ENCODE measurements at places on chromosomes 3 and 15.

- DNase-seq = no peak
These were observed 18.9 kb downstream of the SCN5A start for GRCh38 chr3:38630606-38631005.

GRCh38 chr15:93523481-93523880, 434.5 kb upstream of the RGMA start:
- no peak for DNase-seq

- no peak for DNase-seq
These were observed 70.7 kb downstream of the GLB1 start for GRCh38 chr3:33026267-33026666.

DNA sequence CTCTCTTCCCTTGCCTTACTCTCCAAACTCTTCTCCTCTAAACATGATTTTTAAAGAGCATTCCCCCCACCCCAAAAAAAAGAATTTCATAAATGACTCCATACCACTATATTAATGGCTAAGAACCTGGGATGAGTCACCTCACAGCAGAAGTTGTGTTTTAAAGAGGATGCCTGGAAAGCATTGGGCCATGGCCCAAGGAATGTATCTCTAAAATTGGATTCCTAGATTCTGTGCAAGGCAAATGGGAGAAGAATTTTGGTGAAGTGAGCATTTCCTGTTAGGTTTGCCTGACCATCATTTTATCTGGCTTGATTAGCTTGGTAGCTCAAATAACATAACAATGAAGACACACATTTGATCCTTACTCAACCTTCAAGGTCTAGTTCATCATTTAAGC, 251.4 kb downstream of the NR1D2 start:
- DNase-seq = no peak

- no peak for DNase-seq
These were observed 2.7 kb downstream of the LCTL start for GRCh38 chr15:66563126-66563525.

GRCh38 chr3:10946526-10946925, 46.0 kb upstream of the SLC6A1 start:
- DNase-seq = no peak

- no peak for DNase-seq
These were observed 19.3 kb downstream of the MYO5C start for GRCh38 chr15:52276256-52276770.

- peak; percentile 5 for DNase-seq
These were observed 20.9 kb upstream of the VILL start for GRCh38 chr3:37969596-37970100.

- DNase-seq = peak; percentile 67
These were observed 561 bp downstream of the SIDT1 start for GRCh38 chr3:113532698-113533533.

DNA sequence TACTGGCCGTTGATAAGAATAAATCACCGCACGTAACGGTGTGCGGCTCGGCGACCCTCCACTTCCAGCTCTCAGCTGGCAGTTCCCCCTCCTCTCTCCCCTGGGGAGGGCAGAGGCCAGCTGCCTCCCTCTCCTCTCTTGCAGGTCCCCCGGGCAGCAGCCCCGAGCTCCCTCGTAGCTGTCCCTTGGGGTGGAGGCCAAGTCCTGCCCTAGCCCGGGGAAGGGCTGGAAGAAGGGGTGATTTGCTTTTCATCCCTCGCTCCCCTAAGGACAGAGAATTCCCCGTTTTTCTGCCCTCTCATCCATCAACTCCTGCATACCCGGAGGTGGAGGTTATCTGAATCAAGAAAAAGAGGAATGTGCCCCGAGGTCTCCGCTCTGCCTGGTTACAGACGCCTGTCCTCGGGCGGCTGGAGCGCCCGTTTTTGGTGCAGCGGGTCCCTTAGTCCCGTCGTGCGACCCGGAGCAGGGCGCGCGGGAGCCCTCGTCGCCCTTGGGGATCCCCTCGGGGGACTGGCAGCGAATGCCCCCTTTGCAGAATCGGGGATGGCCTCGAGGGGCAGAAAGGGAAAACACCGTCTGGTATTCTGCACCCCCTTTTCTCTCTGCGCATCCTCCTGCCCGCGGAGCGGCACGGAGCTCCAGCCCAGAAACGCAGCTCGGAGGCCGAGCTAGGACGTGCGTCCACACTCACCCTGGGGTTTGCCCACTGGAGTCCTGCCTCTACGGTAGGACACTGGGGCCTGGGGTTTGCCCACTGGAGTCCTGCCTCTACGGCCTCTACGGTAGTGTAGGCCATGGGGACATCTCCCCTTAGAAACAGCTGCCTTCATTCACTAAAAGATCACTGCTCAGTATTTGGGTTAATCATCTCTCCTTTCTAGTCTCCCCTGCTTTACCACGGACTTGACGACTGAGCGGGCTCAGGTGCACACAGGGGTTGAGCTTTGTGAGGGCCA, 2.2 kb downstream of the PTPRG start:
- no peak for DNase-seq

DNA sequence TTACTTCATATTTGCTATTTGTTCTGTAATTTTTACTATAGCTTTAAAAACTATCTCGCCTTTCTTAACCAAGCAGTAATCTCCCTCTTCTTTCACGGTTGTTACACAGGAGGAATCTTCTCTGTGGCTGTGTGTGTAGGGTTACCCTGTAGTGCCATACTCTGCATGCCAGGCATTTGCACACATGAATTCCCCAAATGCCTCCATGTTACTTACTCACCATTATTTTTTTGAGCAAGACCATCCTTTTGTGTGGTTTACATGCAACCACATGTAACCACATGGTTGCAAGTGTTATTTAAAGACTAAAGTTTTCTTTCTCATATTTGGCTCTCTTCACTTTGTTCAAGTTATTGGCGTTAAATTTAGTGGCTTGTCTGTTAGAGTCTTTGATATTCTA, 45.5 kb downstream of the HPS3 start:
- no peak for DNase-seq

- no peak for DNase-seq
These were observed 128.2 kb upstream of the HES1 start for GRCh38 chr3:194007592-194008337.

- DNase-seq = no peak
These were observed 686.5 kb downstream of the IGSF11 start for GRCh38 chr3:118348169-118348557.

DNA sequence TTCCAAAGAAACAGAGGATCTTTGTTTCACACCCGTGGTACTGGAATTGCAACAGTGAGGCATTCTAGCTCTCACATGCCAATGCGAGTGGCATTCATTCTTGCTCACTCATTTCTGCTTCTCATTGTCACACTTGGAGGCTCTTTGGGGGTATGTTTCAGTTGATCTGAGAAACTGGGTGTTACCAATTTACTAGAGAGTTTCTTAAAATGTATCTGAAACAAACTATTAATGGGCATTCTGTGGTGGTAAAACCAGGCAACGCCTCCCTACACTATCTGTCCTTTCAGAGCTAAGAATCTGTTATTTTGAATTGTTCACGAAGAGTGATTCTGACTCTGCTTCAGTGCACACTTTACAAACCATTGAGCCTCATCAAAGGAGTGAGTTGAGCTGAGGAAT, 140.6 kb upstream of the BHLHE40 start:
- no peak for DNase-seq

DNA sequence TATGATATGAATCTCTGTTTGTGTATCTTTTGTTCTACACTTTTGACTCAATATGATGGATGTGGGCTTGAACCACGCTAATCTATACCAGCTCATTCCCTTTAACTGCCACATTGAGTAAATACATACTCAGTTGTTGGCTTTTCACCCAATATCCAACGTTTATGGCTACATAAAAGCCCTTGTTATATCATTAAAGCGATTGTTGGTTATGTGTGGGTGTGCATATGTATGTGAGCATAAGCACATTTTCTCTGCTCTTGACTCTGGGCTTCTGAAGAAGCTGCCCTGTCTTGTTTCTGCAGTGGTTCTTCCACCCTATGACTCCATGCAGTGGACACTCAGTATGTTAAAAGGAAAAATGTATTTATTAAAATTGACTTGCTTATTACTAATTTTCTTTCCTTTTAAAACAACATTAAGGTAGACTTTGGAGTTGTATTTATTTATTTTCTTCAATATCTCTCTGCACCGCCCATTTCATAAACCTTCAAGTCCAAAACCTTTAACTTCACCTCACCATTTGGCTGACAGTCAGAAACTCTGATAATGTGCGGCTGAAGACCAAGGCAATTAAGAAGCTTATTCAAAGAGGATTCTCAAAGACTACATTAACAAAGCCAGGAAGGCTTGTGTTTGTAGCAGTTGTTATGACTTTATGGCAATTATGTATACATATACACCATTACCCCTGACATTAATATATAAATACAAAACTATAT, 156.1 kb downstream of the THRB start:
- DNase-seq = no peak

DNA sequence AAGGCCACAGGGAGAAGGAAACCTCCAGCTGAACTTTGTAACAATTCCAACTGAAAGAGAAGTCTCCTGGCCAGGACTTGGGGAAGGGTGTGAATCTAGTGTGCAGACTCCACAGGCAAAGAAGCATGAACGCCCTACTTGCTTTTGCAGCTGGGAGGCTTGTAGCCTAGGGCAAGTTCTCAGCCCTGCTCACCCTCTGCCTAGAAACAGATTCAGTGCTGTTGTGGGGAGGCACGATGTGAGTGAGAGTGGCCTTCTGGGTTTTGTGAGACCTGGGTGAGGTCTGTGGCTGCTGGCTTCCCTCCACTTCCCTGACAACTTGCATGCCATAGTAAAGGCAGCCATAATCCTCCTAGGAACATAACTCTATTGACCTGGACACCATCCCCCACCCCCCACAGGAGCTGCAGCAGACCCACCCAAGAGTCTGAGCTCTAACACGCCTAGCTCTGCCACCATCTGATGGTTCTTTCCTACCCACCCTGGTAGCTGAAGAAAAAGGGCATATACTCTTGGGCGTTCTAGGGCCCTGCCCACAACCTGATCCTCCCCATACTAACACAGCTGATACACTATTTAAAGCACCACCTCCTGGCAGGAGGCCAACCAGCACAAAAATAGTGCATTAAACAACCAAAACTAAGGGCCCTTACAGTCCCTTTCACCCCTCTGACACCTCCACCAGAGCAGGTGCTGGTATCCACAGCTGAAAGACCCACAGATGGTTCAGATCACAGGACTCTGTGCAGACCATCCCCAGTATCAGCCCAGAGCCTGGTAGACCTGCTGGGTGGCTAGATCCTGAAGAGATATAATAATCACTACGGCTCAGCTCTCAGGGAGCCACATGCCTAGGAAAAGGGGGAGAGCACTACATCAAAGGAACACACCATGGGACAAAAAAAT, 426.5 kb downstream of the IGSF11 start:
- DNase-seq = no peak

DNA sequence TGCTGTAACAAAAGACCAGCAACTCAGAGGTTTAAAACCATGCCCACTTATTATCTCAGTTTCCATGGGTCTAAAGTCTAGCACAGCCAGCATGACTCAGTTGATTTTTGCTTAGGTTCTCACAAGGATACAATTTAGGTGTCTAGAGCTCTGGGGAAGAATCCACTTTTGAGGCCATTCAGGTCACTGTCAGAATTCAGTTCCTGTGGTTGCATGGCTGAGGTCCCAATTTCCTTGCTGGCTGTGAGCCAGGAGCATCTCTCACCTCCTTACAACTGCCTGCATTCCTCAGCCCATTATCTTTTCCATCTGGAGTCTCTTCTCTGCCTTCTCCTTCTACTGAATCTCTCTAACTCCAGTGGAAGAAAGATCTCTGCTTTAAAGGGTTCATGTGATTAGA, 240.5 kb upstream of the CFAP20DC start:
- DNase-seq = no peak

GRCh38 chr3:120143676-120144075, 49.4 kb upstream of the GSK3B start:
- DNase-seq = no peak

DNA sequence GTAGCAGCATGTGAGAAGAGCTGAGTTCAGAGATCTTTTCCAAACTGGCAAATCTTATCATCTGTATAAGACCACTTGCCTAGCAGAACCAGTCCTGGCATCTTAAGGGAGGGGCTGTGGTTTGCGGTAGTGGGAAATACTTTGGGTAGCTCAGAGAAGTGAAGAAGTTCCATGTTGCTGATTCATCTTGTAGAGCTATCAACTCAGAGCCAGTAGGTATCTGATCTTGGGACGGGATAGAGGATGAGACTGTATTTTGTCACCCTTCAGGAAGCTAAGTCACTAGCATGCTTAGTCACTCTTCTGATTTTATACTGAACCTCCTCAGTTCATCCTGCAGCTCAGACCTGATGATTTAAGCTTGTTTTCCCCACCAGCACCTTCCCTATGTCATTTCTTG, 211.4 kb downstream of the NR1D2 start:
- no peak for DNase-seq

- DNase-seq = no peak
These were observed 161.2 kb downstream of the SOX2 start for GRCh38 chr3:181872887-181873286.

DNA sequence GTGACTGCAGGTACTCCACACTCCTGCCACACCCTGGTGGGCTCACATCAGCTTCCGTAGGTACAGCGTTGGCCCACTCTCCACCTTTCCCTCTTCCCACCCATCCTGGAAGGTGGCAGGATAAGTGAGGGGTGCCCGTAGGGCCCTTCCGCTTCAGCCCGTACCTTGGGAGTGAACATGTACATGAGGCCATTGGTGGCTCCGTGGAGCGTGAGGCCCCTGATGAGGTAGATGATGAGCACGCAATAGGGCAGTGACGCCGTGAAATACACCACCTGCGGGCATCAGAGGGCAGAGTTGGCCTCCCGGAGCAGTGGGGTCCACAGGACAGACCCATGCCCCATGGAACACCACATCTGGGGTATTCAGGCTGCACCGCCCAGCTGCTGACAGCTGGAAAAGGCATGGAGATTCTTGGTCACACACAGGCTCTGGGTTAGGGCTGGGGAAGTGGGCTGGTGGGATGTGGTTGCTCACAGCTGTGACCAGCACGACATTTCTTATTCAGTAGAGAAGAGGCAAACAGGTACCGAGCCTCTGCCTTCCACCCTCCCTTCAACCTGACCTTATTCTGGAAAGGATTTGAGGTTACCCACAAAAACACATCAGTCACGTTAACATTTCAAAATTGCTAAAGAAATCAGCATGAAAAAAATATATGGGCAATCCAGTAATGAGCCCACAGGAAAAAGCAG, 23.8 kb downstream of the SLC6A20 start:
- DNase-seq = no peak

DNA sequence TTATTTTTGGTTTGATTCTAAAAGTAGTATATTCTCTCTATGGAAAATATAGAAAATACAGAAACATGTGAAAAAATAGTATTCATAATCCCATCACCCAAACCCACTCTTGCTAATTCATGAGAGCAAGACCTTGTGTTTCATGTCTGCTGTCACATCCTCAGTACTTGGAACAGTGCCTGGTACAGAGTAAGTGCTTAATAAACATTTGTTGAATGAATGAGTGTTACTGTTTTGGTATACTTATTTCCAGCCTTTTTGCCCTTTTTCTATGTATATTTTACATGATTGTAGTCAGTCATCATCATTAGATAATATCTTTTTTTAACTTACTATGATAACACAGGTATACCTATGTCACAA, 59.3 kb downstream of the IL16 start:
- DNase-seq = no peak

GRCh38 chr3:162390891-162391290, 894.3 kb downstream of the OTOL1 start:
- no peak for DNase-seq

- no peak for DNase-seq
These were observed 569.2 kb downstream of the ZBBX start for GRCh38 chr3:166810741-166811445.
